Activated T-helper 1 cell treated with anti-CD3 and anti-CD28 coated beads, Interleukin-2, amount 50 U/mL, for 16 hours (primary cell): ENCODE measurements at places on chromosomes 6 and 20.

DNA sequence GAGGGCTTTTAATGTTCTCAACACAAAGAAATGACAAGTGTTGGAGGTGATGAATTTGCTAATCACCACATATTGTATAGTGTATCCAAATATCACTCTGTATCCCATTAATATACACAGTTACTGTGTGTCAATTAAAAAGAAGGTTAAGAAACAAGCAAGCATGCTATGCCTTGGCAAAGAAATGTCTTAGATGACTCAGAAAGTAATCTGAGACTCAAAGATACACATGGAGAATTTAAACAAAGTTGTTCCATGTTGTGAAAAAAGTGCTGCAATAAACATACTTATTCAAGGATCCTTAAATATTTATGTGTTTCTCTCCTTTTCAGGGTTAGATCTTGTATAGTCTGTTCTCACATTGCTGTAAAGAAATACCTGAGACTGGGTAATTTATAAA lies 300.9 kb downstream of the DHX35 start:
- no peak for DNase-seq

DNA sequence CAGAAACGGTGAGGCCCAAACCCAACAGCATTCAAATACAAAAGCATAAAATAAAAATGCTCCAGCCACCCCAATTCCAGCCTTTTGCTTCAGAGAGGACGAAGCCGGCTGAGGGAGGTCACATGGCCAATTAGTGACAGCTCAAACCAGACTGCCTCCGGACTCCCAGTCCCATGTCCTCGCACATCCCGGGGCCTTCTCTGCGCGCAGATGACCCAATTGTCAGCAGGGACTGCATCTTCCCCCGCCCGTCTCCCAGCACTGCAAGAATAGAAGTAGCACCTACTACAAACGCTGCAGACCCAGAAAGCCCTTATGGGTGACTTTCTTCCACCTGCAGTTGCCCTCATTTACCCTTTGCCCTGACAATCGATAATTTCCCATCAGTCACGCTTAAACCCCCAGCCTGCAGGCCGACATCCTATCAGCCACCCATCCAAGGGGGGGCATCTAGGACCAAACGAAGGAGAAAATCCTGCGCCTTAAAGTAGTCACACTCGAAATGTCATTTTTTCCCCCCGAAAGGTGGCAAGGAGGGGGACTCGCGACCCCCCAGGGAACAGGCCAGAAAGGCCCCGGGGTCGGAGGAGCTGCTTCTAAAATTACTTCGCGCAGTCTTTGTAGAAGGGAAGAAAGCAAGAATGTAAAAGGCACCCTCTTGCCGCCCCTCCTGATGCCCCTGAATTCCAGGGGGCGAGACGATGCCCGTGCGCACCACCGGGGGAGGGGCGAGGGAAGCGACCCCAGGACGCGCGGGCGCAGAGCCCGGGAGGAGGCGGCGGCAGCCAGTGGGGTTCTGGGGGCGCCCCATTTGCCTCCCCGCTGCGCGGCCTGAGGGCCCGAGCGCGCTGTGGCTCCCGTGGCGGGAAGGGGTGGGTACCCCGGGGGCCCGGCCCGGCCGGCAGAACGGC lies 792 bp downstream of the SLC23A2 start:
- DNase-seq: no peak

DNA sequence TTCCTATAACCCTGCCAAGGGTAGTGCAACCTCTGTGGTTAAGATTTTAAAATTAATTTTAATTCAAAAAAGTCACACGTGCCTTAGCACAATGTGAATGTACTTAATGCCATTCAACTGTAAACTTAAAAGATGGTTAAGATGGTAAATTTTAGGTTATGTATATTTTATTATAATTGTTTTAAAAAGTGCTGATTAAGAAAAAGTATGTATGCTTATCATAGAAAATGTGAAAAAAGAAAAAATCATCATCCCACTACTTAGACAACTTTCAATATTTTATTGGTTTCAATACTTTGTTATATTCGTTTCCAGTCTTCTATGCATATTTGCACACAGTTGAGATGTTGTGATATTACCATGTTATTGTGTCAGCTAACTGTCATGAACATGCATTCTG lies 18.7 kb downstream of the ARFGEF2 start:
- no peak for DNase-seq

- no peak for DNase-seq
Measured at GRCh38 chr20:5636841-5637240, 113.4 kb upstream of the SHLD1 start.

DNA sequence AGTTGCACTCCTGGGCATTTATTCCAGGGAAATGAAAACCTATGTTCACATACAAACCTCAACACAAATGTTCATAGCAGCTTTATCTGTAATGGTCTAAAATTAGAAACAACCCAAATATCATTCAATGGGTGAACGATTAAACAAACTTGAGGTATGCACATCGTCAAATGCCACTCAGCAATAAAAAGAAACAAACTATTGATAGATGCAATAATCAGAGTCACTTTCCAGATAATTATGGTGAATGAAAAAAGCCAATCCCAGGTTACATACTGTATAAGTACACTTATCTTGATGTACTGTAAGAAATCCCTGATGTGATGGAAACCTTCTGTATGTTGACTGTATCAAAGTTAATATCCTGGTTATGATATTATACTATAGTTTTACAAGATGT lies 38.8 kb downstream of the RNF24 start:
- DNase-seq: no peak
